Suprapubic skin (tissue), 4 donors: ENCODE measurements at places on chromosomes 3 and 15.
A peak's percentile ranks its signal among the peaks of the same experiment; 100 is the strongest.

GRCh38 chr3:185151964-185152409, 873 bp downstream of the C3orf70 start:
- DNase-seq = no peak

GRCh38 chr3:71926616-71927015, 141.7 kb upstream of the PROK2 start:
- DNase-seq = no peak

GRCh38 chr15:87761736-87762509, 494.6 kb downstream of the NTRK3 start:
- DNase-seq = no peak

- peak; percentile 82 for DNase-seq
Measured at GRCh38 chr15:73691396-73691795, 7.2 kb downstream of the CD276 start.

GRCh38 chr15:38266247-38266986, 13.8 kb downstream of the SPRED1 start:
- DNase-seq = no peak

GRCh38 chr3:17514597-17514996, 227.8 kb downstream of the TBC1D5 start:
- no peak for DNase-seq

- no peak for DNase-seq
Measured at GRCh38 chr3:148158210-148158609, 539.5 kb upstream of the AGTR1 start.

GRCh38 chr3:158213461-158213860, 103.6 kb downstream of the RSRC1 start:
- DNase-seq = no peak

GRCh38 chr3:100084100-100084806, 30.0 kb downstream of the FILIP1L start:
- no peak for DNase-seq
